CD4-positive, alpha-beta T cell treated with Interleukin-12 subunit alpha and Interleukin-12 subunit beta, for 1 hour (primary cell): ENCODE measurements at places on chromosomes 3 and 15.
A peak's percentile ranks its signal among the peaks of the same experiment; 100 is the strongest.

- no peak for DNase-seq
These were observed 56.9 kb downstream of the CACNA1D start for GRCh38 chr3:53551324-53551723.

DNA sequence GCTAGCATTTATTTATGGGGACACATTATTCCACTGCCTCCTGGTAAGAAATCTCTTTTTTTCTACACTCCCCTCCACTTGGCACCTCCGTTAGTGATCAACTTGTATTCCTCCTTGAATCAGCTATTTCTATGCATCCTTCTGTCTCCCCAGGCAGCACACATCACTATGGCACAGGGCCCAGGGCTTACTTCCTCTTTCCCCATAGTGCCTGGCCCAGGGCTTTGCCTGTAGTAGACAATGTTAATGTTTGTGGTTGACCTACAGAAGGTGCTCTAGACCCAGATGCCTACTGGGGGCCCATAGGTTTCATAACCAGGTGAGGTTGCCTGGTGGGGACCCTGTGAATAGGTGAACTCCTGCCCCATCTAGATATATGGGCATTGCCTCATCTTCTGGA lies 44.9 kb downstream of the EPHB1 start:
- DNase-seq, result no peak

- DNase-seq, result no peak
These were observed 119.5 kb downstream of the ZNF280D start for GRCh38 chr15:56613811-56614210.

DNA sequence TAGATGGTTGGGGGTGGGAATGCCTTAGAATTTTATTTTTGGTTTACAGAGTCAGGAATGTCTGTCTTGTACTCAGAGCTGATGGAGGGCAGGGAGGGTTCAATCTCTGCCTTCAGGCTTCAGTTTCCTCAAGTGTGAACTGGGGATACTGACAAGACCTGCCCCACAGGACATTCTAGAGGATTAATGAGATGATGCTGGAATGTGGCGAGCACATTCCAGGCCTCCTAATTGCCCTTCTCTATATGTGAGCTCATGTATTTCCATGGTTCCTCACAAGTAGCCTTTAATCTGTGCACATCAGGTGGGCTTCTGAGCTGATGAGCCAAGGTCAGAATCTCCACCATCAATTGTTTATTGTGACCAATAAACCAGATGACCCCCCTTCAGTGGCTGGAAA lies 90.4 kb downstream of the CACNA2D3 start:
- DNase-seq, result no peak

GRCh38 chr15:96972201-96972600 lies 641.7 kb downstream of the NR2F2 start:
- no peak for DNase-seq

DNA sequence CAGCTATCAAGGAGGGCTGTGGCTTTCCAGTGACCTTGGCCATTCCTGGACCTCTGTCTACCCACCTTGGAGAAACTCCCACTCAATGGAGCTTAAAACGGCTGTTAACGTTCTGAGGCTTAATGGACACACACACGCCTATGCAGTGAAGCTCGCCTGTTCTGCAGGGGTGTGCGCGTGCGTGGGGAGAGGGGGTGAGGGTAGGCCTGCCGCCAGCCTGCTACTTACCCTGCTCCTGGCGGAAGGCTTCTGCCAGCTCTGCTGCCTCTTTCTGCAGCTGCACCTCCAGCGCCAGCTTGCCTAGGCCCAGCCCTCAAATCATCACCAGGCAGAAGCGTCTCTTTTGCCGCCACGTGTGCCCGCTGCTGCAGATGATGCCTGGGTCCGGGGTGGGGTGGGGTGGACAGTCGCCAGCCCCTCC lies 23.2 kb upstream of the PARL start:
- no peak for DNase-seq

- DNase-seq, result no peak
These were observed 49.8 kb downstream of the DCLK3 start for GRCh38 chr3:36714343-36715086.

DNA sequence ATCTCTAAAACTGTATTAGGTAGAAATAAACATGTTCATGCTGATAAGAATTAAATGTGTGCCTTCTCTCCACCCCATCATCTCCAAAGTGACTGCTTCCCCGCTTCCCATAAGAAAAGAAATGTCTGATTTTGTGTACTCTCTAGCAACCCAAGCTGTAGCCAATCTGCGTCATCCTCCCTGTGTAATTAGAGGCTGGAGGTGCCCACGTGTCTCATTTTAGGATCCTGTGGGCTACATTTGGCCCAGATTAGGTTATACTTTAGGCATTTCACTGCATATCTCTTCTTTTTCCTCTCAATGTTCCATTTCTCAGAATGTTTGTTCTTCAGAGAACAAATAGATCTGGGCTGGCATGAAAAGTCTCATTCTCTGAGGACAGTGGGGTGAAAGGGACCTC lies 19.3 kb upstream of the ZNF148 start:
- DNase-seq, result no peak

- DNase-seq, result no peak
These were observed 259.8 kb downstream of the FAM43A start for GRCh38 chr3:194945508-194945907.

DNA sequence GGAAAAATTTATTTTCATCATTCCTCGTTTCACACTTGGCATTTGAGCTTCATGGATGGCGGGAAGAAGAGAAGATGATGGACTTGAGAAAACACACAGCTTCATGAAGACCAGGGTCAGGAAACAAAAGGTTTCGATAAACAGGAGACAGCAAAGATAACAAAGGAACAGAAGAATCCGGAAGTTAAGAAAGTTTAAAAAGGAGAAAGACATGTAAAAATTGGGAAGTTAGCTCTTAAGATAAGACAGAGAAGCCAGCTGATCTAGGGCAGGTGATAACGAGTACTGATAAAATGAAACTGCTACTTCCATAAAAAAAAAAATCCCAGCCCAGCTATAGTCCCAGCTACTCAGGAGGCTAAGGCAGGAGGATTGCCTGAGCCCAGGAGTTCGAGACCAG lies 23.9 kb downstream of the IL5RA start:
- no peak for DNase-seq

DNA sequence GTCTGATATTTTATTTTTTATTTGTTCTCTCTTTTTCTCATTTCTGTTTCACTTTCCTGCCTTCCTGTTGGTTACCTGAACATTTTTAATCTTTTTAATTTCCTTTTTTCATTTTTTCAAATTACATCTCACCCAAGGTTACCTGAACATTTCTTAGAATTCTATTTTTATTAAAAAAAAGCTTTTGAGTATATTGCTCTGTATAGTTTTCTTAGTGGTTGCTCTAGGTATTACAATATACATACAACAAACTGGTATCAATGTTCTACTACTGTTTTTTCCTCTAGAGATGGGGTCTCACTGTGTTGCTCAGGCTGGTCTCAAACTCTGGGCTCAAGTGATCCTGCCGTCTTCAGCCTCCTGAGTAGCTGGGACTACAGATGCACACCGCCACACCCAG lies 79.4 kb downstream of the DHX30 start:
- no peak for DNase-seq

DNA sequence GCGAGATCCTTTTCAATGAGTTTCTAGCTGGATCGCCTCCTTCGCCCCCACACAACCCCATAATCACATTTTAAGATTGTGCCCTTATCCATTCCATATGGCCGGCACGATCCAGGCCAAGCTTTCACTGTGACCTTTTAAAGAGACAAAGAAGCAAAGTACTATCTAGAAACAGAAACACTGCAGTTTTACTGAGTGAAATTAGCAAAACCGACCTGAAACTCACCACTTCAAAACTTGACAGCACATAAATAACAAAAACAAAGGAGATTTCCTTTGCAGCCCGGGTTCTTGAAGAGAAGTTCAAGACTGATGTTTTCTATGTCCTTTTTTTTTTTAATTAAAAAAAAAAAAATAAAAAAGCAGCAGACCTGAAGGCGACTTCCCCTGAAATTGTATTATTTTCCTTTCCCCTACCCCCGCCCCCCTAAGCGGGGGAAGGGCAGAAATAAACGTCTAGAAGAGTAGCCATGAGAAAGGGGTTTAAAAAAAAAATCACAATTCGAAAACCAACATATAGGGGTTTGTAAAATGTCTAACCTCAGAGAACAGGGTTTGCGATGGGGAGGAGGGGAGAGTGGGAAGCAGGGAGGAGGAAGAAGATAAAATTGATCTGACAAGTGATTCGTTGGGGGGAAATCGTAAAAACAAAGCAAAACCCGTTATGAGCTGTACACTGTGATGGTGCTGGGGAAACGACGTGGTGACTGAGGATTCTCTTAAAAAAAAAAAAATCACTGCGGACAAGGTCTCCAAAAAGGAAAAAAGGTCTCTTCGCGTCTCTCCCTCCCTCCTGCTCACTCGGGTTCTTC lies 1.5 kb downstream of the SATB1 start:
- peak; percentile 44 for DNase-seq
